Activated naive CD4-positive, alpha-beta T cell treated with Interleukin-2 at 50 U/mL for 16 hours (primary cell): ENCODE measurements at places on chromosomes 11 and 22.

GRCh38 chr11:45021001-45021400 lies 70.3 kb upstream of the TP53I11 start:
- DNase-seq: no peak

- DNase-seq: no peak
Measured at GRCh38 chr11:16793009-16793408, 54.6 kb downstream of the C11orf58 start.

- no peak for DNase-seq
Measured at GRCh38 chr22:25741692-25742626, at the start of gene MYO18B. MYO18B (plus strand) TSS chr22:25742188; CDS start chr22:25761093, 18,905 bp downstream.

- no peak for DNase-seq
Measured at GRCh38 chr11:78762105-78762504, 187.4 kb upstream of the NARS2 start.

GRCh38 chr11:126963603-126964363 lies 36.8 kb downstream of the KIRREL3 start:
- DNase-seq: no peak

- DNase-seq: no peak
Measured at GRCh38 chr22:29786031-29786430, 18.9 kb downstream of the UQCR10 start.

DNA sequence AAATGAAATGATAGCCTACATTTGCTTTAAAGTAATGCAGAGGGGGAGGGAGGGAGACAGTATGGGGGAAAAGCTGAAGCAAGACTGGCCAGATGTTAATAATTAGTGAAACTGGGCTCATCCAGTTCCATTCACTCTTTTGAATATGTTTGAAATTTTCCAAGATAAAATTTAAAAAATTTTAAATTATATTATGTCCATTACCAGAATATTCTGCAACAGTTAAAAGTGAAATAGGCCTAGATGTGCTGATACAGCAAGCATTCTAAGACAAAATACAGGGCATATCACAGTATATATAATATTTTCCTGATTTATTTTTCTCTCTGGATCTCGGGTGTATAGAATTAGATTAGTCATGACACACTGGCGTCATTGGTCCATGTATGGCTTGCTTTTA lies 13.6 kb upstream of the ZNRF3 start:
- no peak for DNase-seq

DNA sequence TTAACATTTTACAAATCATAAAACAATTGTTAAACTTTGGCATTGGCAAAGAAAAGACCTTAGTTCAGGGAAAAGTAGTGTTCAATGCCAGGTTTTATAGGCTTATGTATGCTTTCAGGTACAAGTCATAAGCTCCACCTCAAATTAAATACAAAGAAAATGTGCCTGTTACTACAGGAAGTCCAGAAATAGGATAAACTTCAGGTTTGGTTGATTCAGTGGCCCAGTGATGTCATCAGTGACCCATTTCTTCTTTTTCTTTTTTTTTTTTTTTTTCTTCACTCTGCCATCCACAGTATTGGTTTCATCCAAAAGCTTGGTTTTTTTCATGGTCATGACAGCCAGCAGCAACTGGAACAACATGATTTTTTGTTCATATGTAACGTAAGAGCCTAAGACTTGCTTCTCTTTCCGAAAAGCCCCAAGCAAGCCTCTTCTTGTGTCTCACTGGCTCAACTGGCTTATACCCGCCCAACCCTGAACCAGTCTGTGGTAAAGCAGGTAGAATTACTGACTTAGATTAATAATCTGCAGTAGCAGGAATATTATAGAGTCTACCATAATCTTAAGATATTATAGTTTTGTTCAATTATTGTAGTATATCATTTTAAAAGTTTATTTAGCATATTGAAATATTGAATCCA lies 46.2 kb downstream of the TTC17 start:
- DNase-seq: no peak

- DNase-seq: no peak
Measured at GRCh38 chr11:112583261-112583893, 322.7 kb upstream of the PLET1 start.

DNA sequence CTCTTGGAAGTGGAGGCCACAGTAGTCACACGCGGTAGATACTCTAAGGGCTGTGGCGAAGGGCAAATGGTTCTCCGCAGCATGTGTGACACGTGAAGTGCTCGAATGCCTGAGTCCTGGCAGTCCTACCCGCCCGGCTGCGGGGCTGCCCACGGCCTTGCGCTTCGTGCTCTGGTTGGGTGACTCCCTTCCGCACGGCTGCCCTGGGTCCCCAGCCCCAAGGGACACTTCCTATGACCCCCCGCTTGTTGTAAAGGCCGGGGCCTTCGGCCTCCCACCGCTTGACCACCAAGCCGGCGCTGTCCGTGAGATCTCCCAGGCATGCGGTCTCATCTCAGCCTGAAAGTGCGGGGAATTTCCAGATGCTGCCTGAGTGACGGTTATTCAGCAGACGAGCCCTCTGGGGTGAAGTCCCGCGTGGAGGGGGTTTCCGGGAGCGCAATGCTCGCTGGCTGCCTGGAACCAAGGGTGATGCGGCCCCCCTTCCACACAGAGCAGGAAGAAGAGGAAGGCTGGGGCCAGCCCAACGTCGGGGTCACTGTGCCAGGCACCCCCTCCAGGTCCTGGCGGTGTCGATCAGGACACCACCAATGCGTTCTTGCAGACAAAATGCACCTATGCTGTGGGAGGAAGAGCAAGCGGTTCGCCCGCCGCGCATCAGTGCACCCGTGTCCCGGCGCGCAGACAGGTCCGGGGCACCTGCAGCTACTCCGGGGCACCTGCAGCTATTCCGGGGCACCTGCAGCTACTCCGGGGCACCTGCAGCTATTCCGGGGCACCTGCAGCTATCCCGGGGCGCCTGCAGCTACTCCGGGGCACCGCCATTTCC lies 171.2 kb downstream of the OPCML start:
- DNase-seq: no peak

- DNase-seq: no peak
Measured at GRCh38 chr11:82818409-82819043, 81.7 kb downstream of the PRCP start.

DNA sequence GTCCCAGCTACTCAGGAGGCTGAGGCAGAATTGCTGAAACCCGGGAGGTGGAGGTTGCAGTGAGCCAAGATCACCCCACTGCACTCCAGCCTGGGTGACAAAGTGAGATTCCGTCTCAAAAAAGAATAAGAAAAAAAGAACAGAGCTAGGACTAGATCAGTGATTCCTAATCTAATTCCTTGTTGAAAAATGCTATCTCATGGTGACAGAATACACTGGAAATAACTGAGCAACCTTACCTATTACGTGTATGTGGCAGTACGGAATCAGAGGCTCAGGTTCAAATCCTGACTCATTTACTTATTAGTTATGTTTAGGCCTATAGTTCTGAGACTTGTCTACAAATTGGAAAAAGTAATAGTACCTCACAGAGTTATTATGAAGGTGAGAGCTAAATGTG lies 19.5 kb upstream of the RCE1 start:
- no peak for DNase-seq

DNA sequence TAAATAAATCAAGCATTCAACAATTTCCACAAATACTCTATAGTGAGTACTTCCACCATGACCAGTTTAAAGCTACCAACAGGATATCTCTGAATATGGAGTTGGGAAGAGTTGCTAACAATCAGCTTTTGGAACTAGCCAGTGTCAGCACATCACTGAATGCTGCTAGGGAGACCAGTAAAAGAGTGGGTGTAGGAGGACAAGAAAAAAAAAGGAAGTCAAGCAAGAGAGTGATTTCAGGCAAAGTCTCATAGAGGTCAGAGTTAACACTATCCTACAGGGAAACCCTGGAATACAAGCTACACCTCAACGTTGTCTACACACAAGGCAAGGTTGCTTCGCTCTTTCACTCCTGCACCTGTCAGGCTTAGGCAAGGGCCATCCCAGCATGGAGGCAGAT lies 24.2 kb downstream of the EIF3F start:
- DNase-seq: no peak

DNA sequence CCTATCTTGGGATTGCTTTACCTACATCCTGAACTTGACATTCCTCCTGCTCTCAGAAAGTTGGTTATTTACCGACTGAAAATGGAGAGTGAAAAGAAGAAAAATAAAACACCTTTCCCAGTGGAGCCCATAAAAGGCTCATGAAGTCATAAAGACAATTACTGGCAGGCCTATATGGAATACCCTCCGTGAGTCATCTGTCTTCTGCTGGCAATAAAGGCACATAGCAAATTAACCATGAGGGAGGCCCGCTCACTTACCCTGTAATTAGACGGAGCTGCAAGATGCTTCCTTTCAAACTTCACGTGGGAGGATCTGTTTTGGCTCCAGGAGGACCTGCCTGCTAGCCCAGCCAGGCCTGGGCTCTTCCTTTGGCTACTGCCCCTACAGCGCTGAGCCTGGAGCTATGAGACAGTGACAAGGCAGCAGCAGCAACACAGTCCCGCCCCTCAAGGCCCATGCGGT lies 540.4 kb downstream of the BUD13 start:
- DNase-seq: no peak

- DNase-seq: no peak
Measured at GRCh38 chr11:64759722-64760719, at the start of gene PYGM. PYGM (minus strand) TSS chr11:64759974; CDS start chr11:64759898, 76 bp downstream.

- no peak for DNase-seq
Measured at GRCh38 chr11:12790861-12791616, 116.8 kb downstream of the TEAD1 start.

DNA sequence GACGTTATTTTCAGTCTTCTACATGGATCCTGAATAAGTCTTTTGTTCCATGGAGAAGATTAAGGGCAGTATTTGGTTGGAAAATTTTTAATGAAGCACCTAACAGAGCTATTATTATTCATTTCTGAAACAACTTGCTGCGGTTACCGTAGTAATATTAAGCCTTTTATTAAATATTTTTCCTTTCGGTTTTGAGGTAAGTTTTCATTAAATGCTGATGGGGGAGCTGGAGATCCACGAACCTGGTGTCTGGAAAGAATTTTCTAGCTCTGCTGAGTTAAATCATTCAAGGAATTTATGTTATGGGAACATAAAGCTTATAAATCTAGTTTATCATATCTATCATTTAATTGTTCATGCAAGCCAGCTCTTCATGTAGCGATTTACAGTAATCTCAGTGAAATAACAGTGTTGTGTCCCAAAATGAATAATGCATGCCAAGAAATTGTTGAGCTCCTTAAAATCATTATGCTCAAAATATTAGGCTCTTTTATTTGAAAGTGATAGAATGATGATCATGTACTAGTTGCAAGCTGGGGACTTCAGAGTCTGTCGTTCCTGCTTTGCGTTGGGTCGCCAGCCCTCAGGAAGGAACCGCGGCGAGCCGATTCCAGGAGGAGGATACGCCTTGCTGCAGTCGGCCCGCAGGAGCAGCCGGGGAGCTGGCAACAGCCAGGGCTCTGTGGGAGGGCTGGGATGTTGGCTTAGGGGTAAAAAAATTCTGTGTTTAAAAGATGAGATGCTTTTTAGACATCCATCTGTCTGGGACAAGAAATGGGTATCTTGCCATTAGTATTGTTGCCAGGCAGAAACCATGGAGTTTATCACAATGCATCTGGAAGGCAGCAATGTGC lies 83.1 kb downstream of the TBC1D22A start:
- no peak for DNase-seq

- no peak for DNase-seq
Measured at GRCh38 chr11:41246399-41246745, 213.1 kb downstream of the LRRC4C start.

- DNase-seq: no peak
Measured at GRCh38 chr11:26399336-26399735, 67.4 kb downstream of the ANO3 start.

DNA sequence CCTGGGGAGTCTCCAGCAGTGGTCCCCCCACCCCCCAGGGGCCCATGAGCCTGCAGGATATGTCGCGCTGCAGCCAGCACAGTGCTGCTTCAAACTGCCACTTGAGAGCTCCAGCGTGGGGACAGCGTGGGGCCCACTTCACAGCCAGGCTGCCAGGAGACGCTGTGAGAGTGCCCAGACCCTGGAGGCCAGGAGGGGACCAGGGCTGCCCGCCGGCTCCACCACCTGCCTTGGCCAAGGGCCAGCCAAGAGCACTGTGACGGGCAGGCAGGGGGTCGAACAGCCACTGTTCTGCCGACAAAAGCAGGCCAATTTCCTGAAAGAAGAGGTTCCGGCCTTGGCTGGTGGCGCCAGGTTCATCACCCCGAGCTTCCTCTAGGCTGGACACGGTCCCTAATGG lies 60.2 kb downstream of the FLRT1 start:
- DNase-seq: no peak

GRCh38 chr11:46845440-46845739 lies 690 bp downstream of the CKAP5 start:
- DNase-seq: no peak

GRCh38 chr11:61645179-61645868 lies 34.9 kb upstream of the DAGLA start:
- no peak for DNase-seq

- peak; percentile 16 for DNase-seq
Measured at GRCh38 chr11:73154178-73154577, 12.1 kb upstream of the FCHSD2 start.

- peak; percentile 12 for DNase-seq
Measured at GRCh38 chr22:17672417-17672991, 33.9 kb downstream of the BCL2L13 start.

- DNase-seq: no peak
Measured at GRCh38 chr11:90930252-90930651, 707.4 kb upstream of the CHORDC1 start.

- no peak for DNase-seq
Measured at GRCh38 chr11:131311776-131312514, 58.5 kb upstream of the NTM start.

DNA sequence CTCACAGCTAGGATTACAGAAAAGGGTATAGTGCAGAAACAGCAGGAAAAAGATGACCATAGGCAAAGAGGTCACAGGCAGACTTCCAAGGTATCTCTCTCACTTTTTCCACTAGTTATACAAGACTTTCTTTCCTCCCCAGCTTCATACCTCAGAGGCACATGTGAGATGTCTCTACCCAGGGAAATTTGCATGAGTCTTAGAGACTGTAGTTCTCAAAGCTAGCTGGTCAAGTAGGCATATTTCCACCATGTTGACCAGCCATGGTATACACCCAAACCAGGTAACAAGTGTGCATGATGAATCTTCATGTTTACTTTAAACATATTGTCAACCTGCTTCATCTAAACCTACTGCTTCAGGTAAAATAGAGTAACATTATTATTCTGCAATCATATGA lies 27.9 kb downstream of the PRMT3 start:
- no peak for DNase-seq

DNA sequence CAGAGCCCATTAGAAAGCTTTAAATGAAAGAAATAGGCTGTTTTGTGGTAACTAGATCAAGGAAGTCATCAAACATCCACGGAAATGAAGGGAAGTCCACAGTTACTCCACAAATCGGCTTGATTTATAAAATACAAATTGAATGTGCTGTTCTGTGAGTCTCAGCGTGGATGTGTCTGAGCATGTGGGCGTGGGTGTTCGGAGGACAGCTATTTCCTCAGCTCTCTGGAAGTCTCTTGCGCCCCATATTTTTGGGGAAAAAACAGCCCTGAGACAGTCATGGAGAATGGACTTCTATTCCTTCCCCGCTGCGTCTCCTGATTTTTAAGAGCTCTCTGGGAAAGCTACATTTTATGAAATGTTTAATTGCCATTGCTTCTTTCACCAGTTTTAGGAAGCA lies 144.4 kb downstream of the EFCAB6 start:
- no peak for DNase-seq

GRCh38 chr22:27264184-27264583 lies 537.4 kb downstream of the MN1 start:
- no peak for DNase-seq
